ENCODE measurements at places on chromosomes 7 and 10.

DNA sequence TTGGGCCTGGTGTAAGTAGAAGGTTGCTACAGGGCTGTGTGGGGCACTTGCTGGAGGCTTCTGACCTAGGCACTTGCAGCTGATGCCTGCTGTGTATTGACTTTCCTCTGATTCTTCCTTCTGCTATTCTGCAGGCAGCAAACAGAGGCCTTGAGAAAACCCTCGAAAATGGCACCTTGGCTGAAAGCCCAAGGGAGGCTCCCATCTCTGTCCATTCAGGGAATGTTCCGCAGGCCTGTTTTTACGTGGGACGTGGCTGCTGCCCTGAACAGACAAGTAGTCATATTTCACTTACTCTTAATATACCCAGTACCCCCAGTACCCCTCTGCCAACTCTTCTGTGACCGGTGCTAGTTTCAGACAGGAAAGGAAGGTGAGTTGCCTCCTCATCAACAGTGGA, 664.7 kb downstream of the INHBA start:
- DNase-seq: no peak

GRCh38 chr10:50614444-50615137, 9.2 kb downstream of the SGMS1 start:
- no peak for DNase-seq

GRCh38 chr10:13118784-13119410, 18.9 kb downstream of the OPTN start:
- DNase-seq: no peak

- DNase-seq: no peak
Measured at GRCh38 chr10:126458466-126458865, 70.2 kb upstream of the ADAM12 start.

- DNase-seq: no peak
Measured at GRCh38 chr10:5534880-5535856, 10.4 kb downstream of the CALML3 start.
